Fibroblast of mammary gland (primary cell): ENCODE measurements at places on chromosomes 2 and 18.
A peak's percentile ranks its signal among the peaks of the same experiment; 100 is the strongest.

GRCh38 chr2:217838409-217838831 is 164.4 kb downstream of the TNS1 start:
- no peak for DNase-seq

DNA sequence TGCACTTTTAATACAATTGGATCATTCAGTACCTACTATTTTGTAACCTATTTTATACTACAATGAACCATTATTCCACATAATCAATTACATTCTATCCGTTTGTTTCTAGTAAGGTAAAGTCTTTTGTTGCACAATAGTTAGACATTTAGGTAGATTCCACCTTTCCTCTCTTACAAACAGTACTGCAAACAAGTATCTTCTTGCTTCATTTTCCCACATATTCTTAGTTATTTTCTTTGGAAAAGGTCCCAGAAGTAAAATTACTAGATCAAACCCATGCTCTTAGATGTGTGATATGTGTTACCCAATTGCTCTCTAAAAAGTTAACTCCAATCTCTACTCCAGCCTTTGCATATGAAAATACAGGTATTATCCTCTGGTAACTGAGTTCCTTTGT is 49.6 kb downstream of the SPIRE1 start:
- peak; percentile 70 for DNase-seq

- DNase-seq: peak; percentile 36
Observed at GRCh38 chr18:36706134-36706881, 122.5 kb downstream of the TPGS2 start.

DNA sequence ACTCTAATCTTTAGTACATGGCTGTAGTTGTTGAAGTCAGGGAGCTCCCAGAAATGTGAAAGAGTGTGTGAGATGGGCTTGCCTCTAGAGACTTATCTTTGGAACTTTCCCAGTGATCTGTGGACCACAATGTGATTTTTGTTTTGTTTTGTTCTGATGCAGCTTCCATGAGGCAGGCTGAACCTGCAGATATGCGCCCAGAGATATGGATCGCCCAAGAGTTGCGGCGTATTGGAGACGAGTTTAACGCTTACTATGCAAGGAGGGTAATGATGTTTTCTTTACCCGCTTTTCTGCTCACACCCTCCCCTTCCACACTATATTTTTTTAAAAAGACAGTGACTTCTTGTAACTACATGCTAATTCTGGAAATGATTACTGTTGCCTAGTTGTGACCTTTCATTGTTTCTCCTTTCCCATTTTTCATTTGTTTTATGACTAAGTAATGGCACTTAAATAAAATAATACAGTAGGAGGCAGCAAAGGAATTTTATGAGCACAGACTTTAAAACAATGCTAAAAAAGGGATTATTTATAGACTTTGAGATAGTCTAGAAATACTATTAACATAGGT is 29.3 kb downstream of the BCL2L11 start:
- no peak for DNase-seq

DNA sequence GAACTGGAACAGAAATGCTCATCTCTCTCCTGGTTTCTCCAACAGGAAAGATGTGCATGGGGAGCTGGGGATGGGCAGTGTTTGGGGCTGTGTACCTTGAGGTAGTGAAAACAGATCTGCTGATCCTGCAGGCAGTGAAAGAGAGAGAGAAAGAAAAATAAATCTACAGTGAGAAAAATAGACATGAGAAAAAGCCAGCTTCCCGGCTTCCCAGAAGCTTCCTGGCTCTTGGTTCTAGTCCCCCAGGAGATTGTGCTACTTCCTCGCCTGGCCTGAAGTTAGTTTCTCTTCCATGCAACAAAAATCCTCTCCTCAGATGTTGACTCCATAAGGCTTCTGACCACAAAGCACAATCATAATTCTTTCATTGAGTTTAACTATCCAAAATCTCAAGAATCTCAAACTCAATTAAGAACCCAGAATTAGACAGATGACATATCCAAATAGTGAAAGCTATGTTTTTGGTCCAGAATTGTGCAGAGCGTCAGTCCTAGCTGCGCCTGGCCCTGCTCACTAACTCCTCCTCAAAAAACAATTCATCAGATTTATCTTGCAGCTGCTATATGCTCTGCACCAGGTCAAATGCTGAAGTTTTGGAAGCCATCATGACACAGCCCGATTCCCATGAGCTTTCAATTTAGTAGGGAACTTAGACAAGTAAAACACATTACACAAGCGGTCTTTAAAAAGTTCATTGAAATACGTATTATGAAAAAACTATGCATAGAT is 20.1 kb upstream of the NAB1 start:
- DNase-seq: no peak

GRCh38 chr18:50422286-50422898 is 47.5 kb downstream of the SKA1 start:
- DNase-seq: no peak

GRCh38 chr2:236627841-236628240 is 58.2 kb downstream of the ACKR3 start:
- no peak for DNase-seq

- peak; percentile 30 for DNase-seq
Observed at GRCh38 chr18:45330170-45330594, 285.1 kb upstream of the SLC14A2 start.

GRCh38 chr2:190666895-190667294 is 18.0 kb downstream of the NAB1 start:
- DNase-seq: no peak

- DNase-seq: no peak
Observed at GRCh38 chr18:79952456-79952995, 1.1 kb upstream of the SLC66A2 start.

DNA sequence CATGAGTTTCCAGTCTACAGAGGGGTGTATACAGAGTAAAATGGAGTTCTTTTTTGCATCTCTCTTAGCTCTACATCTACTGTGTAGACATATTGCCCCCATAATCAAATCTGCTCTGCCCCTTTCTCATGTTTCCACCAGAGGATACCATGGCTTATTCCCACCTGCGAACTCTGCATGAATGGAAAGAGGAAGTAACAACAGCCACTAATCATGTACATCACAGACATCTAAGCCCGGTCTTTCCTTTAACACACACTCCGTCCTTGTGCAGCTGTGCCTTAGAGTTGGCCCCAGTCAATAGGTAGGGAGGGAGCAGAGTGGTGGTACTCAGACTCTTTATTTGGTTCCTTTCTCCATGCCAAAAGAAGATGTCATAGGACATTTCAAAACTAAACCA is 147.3 kb upstream of the NRP2 start:
- no peak for DNase-seq

DNA sequence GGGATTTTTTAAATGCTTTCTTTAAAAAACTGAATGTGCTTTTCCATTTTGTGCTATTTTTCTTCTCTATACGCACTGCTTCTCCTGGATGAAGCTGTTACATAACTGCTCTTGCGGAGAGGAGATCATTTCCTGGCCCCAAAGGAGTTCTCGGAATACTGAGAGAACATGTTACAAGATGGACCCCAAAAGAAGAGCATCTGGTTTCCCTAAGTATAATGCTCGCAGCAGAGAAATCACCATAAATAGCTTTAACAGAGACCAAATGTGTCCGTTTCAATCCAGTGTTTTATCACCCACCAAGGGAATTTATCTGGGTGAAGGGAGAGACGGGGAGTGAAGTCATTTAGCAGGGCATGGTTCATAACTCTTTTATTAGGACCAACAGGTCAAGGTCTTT is 80.1 kb downstream of the RBM43 start:
- no peak for DNase-seq

DNA sequence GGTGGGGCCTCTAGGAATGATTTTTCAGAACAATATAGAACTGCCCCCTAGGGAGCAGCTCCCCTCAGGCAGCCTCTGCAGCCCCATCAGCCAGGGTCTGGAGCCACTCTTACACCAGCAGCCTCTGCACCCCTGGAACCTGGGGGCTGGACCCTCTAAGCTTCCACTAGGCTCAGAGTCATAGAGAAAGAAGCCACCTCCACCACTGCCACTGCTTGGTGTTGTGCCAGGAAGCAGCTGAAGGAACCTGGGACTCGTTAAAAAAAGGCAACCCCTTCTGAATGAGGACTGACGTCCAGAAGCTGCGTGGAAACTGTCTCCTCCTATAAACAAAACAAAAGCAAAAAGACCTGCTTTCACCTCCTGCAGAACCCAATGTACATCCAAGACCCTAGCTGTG is 98.1 kb upstream of the HS6ST1 start:
- no peak for DNase-seq

DNA sequence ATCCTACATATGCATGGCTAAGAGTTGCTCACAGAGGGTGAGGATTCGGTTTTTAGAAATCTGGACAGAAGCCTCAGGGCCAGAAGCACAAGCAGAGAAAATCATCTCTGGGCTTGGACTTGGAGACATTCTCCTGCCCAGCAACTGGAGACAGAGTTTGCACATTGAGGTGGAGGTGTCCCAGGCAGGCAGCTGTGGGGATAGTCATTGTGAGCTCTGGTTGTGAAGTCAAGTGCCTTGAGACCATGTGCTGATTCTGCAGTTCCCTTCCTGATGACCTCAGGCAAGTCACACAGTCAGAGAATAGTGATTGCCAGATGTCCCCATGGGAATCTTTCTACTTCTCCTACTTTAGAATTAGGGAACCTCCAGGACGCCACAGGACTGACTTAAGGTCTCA is 108.4 kb upstream of the LDAH start:
- no peak for DNase-seq

DNA sequence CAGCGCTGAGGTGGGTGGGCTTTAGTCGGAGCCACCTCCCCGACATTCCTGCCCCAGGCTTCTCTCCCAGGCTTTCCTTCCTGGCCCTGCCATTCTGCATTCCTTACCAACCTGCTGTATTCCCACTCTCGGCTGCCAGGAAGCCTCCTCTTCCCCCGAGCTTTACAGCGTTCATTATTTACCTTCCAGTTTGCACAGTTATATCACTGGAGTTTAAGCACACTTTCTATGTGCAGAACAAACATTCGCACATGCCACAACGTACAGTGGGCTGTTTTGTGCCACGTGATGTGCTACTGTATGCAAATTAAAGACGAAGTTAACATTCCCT is 246.3 kb downstream of the SOX11 start:
- no peak for DNase-seq

- peak; percentile 16 for DNase-seq
Observed at GRCh38 chr2:44713170-44713569, 228.3 kb upstream of the SIX3 start.

- no peak for DNase-seq
Observed at GRCh38 chr18:506801-507200, 6.3 kb upstream of the COLEC12 start.

DNA sequence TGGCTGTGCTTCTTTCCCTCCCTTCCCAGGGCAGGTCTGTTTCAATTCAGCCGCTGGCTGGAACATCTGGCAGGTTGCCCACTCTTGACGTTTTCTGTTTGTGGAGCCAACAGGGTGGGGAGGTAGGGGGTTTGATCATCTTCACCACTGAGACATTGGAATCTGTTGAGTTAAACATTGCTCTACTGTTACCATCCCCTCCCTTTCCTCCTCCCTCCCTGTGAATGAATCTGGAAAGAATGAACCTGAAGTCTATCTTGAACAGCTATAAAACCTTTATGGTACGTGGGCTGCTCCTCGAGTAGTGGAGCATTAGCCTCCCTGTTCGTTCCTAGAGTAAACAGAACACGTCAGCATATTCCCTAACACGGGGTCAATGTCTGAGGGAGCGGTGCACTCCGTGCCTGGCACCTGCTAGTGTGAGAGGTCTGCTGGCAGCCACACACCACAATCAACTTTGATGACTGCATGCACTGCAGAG is 249.9 kb upstream of the RBBP8 start:
- DNase-seq: peak; percentile 86

GRCh38 chr2:151840216-151841046 is 12.2 kb upstream of the ARL5A start:
- DNase-seq: no peak

DNA sequence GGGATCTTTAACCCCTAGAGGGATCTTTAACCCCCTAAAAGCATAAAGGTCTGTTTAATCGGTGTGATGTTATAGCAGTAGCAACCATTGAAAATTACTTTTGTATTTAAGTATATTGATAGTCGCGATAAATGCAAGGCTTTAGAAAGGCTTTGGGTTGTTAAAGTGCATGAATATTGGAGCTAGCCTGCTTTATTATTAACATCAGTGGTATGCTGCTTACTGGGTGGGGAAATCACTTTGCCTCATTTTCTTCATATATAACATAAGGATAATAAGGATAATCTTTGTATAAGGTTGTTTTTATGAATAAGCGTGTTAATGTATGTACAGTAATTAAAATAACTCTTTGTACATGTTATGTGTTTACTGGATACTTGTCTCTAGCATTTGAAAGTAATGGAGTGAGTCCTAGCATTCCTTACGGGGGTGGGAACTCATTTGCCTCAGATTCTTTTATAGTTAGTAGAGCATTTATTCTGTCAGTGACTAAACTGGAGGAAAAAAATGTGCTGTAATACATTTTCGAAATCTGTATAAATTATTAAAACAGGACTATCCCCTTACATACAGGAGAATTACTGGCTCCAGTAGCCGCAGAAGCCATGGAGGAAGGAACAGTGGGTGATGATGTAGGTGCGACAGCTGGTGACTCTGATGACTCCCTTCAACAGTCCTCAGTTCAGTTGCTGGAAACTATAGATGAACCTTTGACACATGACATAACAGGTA is 122.2 kb downstream of the BIRC6 start:
- DNase-seq: peak; percentile 35

GRCh38 chr2:105786231-105787230 is 41.8 kb downstream of the NCK2 start:
- DNase-seq: no peak

GRCh38 chr2:145759228-145759915 is 1239.5 kb upstream of the ZEB2 start:
- DNase-seq: no peak

GRCh38 chr2:239298116-239298804 is 102.6 kb downstream of the HDAC4 start:
- no peak for DNase-seq

DNA sequence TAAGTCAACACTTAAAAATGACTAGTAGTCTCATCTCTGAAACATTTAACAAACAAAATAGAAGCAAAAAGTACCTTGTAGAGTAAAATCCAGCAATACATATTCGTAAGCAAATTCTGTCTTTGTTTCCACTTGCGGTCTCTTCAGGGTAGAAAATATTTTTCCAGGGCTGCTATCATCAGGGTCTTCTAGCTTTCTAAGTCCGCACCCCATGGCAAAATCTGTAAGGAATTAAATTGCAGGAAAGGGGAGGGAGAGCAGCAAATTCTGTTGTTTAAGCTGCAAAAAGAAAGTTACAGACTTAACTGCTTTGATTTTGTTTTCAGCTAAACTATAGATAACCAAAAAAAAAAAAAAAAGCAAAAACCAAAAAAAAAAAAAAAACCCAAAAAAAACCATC is at the start of gene RFTN2:
RFTN2 (minus strand) TSS at position 342 of the 400 bp plus-strand sequence; CDS start at position 213, 129 bp downstream.
- DNase-seq: peak; percentile 25

DNA sequence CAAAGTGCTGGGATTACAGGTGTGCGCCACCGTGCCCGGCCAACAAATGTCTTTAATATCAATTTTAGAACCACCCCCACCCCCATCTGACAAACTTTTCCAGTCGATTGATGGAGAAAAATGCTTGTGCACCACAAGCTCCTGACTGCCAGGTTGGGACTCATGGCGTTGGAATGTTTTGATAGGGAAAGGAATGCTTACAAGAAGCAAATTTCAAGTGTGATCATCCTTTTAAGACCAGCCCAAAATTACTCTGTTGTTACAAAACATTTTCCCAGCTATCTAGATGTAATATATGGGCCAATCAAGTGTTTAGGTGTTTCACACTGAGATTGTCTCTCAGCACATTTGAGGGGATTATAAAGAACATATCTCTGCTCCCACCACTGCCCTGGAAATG is 45.2 kb downstream of the UBXN4 start:
- peak; percentile 84 for DNase-seq

GRCh38 chr2:215921895-215922294 is 91.5 kb downstream of the MREG start:
- DNase-seq: peak; percentile 97

- peak; percentile 64 for DNase-seq
Observed at GRCh38 chr18:23183411-23184150, 48.3 kb downstream of the CABLES1 start.

- no peak for DNase-seq
Observed at GRCh38 chr2:235523021-235523420, 29.2 kb downstream of the AGAP1 start.
